ENCODE measurements at places on chromosomes 7 and 10.

- DNase-seq, result no peak
These were observed 54.9 kb downstream of the PRKAG2 start for GRCh38 chr7:151821806-151822540.

DNA sequence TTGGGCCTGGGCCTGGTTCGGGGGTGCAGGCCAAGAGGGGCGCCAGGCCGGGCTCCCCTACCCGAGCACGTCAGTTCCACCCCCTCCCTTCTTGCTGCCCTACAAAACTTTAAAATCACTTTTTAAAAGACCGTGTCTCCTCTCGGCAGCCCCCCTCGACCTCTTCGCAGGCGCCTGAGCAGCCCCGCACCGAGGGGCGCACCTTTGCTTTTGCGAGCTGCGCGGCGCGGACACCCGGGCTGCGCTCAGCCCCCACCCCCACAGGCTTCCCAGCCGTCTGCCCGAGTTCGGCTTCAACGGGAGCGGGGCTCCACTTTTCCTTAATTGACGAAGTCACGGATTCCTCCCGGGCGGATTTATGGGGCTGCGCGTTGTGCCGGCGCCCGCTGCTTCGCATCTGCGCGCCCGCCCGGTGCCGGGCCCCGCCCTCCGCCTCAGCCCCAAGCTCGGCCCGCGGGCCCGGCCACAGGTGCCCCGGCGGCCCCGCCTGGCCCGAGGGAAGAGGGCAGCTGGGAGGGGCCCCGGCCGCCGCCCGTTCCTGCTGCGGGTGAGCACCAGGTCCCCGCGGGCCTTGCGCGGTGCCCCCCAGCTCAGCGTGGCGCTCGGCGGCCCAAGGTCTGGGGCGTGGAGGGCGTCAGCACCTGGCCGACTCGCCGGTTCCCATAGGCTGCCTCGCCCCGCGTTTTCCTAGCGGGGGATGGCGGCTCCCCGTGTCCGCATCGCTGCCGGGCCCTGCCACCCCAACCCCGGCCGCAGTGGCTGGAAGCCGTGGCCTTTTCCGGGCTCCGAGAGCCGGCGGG is 10.8 kb upstream of the MNX1 start:
- DNase-seq, result no peak

GRCh38 chr10:76244061-76244686 is 812.8 kb downstream of the LRMDA start:
- DNase-seq, result no peak

GRCh38 chr10:120047926-120048325 is 155.4 kb downstream of the SEC23IP start:
- no peak for DNase-seq

DNA sequence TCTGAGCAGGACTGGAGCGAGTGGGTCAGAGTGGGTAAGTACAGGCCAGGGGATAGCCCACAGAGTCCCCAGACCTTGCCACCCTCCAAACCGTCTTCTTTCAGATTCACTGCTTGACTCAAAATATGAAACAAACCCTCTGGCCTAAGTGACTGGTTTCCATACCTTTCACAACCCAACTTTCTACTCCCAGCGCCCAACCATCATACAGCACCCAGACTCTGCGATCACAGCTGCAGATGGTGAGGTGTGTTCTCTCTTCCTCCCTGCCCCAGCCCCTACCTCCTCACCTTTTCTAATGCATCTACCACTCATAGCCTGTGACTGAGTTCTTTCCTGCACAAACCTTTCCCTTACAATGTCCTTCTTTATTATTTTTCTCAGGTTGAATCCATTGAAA is 92.0 kb upstream of the CELF2 start:
- DNase-seq, result no peak

DNA sequence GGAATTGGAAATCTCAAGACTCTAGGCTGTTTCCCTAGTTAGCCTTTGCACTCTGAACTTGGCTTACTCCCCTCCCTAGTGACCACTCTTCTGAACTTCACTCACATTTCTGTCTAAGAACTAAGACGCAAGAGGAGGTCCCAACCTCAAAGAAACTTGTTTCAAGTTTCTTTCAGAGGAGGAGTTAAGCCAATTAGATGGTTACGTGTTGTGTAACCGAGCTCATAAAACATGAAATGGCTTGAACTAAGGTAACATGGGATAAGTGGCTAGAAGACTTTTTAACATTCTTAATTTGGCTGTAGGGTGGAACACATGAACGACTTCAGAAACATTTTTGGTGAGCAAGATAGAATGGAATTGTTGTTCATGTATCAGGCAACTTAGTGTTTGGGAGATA is 39.5 kb upstream of the SEC61G start:
- no peak for DNase-seq

GRCh38 chr7:123936388-123936787 is 11.3 kb downstream of the SPAM1 start:
- DNase-seq, result no peak

DNA sequence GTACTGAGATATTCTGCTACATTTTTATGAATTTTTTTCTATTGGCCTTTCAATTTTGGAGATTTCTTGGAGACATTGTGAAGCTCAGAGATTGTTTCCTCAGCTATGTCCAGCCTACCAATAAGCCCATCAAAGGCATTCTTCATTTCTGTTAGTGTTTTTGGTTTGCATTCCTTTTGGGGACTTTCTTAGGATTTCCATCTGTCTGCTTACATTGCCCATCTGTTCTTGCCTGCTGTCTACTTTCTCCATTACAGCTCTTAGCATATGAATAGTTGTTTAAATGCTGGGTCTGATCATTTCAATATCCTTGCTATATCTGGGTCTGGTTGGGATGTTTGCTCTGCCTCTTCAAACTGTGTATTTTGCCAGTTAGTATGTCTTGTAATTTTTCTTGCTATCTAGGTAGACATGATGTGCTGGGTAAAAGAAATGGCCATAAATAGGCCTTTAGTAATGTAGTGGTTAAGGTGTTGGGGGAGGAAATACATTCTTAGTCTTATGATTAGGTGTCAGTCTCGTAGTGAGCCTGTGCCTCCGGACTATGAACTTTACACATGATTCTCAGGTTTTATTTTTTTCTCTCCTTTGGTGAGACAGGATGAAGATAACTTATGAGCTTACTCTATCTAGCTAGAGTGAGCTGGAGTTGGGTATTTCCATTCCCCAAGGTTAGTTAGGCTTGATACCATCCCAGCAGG is 32.6 kb upstream of the NME8 start:
- DNase-seq, result no peak

- no peak for DNase-seq
These were observed 51.4 kb downstream of the INPP5A start for GRCh38 chr10:132589015-132589414.

DNA sequence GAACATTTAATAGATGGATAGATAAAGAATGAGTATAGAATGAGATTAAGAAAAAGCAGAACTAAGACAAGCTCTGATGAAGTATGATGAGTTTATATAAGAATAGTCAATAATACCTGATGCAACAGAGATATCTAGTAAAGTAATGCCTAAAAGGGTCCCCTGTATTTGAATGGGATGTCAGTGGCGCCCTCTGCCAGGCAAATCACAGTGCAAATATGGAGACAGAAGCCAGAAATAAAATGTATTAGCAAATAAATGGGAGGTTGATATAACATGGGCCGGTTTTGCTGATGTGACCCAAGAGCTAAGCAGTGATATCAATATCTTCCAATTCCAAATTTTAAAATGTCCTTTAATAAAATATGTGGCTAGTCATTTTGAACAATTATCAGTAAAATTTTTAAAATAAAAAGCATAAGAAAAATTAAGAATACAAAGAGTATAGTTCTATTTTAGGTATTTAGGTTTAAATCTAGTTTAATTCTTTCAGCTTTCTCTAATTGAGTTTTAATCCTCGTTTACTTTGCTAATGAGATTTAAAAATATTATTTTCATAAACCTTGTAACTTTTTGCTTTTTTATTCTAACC is 62.6 kb downstream of the ADK start:
- DNase-seq, result peak; percentile 0

- no peak for DNase-seq
These were observed 2.5 kb upstream of the MLXIPL start for GRCh38 chr7:73626814-73627213.

DNA sequence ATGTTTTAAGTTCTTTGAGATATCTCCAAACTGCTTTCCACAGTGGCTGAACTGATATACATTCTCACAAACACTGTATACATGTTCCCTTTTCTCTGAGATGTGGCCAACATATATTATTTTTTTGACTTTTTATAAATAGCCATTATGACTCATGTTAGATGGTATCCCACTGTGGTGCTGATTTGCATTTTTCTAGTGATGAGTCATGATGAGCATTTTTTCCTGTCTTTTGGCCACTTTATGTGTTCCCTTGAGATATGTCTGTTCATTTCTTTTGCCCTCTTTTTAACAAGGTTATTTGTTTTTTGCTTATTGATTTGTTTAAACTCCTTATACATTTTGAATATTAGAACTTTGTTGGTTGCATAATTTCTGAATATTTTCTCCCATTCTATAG is 1055.1 kb downstream of the NXPH1 start:
- no peak for DNase-seq

DNA sequence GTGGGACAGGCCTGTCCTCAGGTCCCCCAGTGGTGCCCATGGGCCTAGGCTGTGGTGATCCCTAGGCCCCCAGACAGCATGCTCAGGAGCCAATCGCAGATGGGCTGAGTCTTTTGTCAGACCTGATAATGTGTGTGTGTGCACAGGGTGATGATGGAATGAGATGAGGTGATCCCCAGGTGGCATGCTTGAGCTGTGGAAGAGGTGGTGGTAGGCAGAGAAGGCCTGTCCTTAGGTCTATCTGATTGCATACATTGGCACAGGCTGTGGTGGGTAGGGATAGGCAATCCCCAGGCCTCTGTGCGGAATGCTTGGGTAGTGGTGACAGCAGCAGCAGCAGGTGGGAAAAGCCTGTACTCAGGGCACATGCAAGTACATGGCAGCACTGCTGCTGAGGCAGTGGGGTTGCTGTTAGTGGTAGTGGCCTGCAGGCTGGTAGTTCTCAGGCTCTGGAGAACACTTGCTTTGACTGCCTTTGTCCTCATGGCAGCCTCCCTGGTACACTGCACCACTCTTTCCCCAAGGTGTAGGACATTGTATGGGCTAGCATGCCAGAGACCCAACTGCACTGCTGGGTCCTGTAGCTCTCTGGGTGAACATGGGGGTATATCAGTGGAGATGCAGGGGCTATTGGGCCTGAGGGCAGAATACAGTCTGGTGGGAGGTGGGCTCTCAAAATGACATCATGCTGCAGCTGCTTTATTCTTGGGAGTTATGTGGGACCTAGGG is 260.9 kb upstream of the PLPP4 start:
- no peak for DNase-seq

- DNase-seq, result no peak
These were observed 73.2 kb upstream of the KLF6 start for GRCh38 chr10:3858051-3858845.

GRCh38 chr7:149855361-149856305 is 17.5 kb downstream of the ZNF862 start:
- DNase-seq, result peak; percentile 41

DNA sequence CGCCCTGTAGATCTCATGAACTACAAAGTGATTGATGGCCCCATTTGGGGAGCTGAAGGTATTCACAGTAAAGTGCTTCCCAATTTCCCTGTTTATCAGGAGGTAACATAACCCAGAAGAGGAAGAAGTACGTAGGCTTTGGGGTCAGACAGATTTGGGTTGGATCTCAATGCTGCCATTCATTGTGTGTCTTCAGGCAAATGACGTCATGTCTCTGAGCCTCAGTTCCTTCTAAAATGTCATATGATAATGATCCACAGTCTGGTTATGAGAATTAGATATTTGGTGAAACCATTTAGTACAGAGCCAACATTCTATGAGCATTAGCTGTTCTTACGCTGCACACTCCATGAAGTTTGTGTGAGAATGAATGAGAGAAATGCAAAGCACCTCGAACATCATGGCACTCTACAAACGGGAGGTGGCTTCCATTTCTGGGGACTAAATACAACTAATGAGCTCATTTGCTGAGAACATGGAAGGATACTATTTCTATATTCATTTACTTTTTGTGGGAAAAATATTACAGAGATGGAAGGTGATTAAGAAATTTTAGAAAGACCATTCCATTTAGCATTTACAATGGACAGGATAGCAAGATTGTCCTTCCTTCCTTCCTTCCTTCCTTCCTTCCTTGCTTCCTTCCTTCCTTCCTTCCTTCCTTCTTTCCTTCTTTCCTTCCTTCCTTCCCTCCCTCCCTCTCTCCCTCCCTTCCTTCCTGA is 13.8 kb upstream of the JCAD start:
- no peak for DNase-seq

- DNase-seq, result no peak
These were observed 155.6 kb upstream of the NEBL start for GRCh38 chr10:21052709-21053104.

DNA sequence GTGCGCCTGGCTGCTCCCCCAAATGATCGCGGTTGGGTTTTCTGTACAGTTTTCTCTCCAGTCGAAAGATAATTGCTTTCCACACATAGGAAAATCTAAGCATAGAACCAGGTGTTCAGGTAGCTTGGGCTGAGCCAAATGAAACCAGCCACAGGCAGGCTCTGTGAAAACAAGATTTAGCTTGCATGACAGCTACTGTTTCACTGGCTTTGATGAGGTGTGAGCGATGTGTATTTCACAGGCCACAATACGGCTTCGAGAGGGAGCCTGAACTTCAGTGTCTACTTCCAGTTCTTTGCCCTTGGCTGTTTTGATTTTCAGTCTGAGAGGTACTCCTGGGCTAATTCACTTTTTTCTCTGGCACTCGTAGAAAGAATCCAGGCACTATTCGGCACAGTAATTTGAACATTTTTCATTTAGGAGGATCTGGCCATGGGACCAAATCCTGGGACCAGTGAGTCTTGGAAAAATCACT is 110.5 kb downstream of the JCAD start:
- DNase-seq, result no peak

DNA sequence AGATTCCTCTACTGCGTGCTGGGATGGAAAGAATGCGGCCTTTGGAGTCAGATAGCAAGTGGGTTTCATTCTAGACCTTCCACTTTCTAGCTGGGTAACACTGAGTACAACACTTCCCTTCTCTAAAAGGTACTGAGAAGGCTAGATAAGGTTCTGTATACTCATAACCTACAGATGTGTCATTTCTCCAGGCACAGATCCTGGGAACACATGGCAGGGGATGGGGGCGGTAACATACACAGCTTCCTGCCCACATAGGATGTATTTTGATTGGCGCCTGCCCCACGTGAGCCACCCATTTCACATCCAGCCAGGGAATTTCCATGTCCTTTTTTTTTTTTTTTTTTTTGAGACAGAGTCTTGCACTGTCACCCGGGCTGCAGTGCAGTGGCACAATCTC is 31.8 kb downstream of the KLRG2 start:
- no peak for DNase-seq

- DNase-seq, result no peak
These were observed 83.0 kb upstream of the ADRB1 start for GRCh38 chr10:113960617-113961181.

GRCh38 chr7:112421666-112422486 is 28.4 kb upstream of the IFRD1 start:
- no peak for DNase-seq

- no peak for DNase-seq
These were observed 21.2 kb downstream of the CEP41 start for GRCh38 chr7:130419658-130420057.

DNA sequence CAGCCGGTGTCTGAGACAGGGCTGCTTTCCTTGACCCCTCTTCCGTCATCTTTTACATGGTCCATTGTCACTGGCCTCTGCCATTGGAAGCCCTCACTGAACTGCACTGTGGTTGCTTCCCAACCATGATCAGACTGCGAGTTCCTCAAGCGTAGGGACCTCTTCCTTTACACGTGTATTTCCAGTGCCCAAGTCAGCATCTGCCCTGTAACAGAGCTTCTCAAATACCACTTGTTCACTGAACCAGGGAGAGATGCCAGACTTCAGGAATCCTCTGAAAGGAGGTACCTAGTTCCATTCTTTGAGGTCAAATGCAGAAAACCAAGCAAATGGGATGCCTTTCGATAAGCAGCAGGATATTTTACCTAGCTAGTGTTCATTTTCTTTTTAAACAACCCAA is 145.1 kb downstream of the NRP1 start:
- no peak for DNase-seq

Measured in COR-L47 (cell line).